Stimulated activated CD8-positive, alpha-beta memory T cell treated with anti-CD3 and anti-CD28 coated beads, Interleukin-4, amount 100 ng/mL, for 4 hours (primary cell): ENCODE measurements at places on chromosomes 1 and 21.
A peak's percentile ranks its signal among the peaks of the same experiment; 100 is the strongest.

- no peak for DNase-seq
These were observed 83.6 kb upstream of the L1TD1 start for GRCh38 chr1:62111084-62111483.

DNA sequence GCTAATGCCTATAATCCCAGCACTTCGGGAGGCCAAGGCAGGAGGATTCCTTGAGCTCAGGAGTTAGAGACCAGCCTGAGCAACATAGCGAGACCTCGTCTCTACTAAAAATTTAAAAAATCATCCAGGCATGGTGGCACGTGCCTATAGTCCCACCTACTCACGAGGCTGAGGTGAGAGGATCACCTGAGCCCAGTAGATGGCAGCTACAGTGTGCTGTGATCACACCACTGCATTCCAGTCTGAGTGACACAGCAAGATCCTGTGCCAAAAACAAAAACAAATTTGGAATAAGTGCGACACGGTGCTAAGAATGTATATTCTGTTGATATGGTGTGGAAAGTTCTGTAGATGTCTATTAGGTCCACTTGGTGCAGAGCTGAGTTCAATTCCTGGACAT, 15.1 kb downstream of the USP33 start:
- DNase-seq = no peak

DNA sequence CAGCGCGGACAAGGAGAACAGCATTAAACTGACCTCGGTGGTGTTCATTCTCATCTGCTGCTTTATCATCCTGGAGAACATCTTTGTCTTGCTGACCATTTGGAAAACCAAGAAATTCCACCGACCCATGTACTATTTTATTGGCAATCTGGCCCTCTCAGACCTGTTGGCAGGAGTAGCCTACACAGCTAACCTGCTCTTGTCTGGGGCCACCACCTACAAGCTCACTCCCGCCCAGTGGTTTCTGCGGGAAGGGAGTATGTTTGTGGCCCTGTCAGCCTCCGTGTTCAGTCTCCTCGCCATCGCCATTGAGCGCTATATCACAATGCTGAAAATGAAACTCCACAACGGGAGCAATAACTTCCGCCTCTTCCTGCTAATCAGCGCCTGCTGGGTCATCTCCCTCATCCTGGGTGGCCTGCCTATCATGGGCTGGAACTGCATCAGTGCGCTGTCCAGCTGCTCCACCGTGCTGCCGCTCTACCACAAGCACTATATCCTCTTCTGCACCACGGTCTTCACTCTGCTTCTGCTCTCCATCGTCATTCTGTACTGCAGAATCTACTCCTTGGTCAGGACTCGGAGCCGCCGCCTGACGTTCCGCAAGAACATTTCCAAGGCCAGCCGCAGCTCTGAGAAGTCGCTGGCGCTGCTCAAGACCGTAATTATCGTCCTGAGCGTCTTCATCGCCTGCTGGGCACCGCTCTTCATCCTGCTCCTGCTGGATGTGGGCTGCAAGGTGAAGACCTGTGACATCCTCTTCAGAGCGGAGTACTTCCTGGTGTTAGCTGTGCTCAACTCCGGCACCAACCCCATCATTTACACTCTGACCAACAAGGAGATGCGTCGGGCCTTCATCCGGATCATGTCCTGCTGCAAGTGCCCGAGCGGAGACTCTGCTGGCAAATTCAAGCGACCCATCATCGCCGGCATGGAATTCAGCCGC, 2.5 kb downstream of the S1PR1 start:
- DNase-seq = peak; percentile 39

GRCh38 chr1:151705753-151706463, 10.7 kb downstream of the CELF3 start:
- DNase-seq = no peak

- no peak for DNase-seq
These were observed 654.9 kb upstream of the PKN2 start for GRCh38 chr1:88029142-88029541.

GRCh38 chr1:17239420-17239819, 9.5 kb upstream of the PADI3 start:
- no peak for DNase-seq

DNA sequence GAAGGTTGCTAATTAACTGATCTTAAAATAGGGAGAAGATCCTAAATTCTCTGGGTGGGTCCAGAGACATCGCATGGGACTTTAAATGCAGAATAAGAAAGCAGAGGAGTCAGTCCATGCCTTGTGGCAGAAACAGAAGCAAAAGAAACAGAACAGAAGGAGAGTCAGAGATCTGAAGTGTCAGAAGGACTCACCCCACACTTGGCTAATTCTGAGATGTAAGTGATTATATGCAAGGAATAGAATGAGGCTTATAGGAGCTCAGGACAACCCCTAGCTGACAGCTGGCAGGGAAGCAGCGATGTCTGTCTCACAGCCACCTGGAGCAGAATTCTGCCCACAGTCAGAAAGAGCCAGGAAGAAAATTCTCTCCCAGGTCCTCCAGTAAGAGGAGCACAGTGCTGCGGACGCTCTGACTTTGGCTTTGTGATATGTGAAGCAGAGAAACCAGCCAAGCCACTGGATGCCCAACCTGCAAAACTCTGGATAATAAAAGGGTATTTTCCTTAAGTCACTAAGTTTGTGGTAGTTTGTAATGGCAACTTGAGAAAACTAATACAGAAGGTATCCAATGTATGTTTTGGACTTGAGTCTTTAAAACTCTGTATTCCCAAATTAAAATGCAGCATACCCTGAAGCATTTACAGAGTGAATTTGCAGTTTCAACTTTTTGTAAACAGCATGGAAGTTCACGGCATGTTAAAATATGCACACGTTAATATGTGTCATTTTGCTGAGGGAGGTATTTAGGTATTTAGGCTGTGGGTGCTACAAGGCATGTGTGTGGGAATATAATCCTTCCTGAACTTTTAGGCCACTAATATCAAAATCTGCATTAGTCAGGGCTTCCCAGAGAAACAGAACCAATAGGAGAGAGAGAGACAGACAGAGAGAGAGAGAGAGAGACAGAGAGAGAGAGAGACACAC, 388.5 kb downstream of the PCP4 start:
- no peak for DNase-seq

- DNase-seq = no peak
These were observed 113.6 kb downstream of the NMNAT2 start for GRCh38 chr1:183304440-183305107.

DNA sequence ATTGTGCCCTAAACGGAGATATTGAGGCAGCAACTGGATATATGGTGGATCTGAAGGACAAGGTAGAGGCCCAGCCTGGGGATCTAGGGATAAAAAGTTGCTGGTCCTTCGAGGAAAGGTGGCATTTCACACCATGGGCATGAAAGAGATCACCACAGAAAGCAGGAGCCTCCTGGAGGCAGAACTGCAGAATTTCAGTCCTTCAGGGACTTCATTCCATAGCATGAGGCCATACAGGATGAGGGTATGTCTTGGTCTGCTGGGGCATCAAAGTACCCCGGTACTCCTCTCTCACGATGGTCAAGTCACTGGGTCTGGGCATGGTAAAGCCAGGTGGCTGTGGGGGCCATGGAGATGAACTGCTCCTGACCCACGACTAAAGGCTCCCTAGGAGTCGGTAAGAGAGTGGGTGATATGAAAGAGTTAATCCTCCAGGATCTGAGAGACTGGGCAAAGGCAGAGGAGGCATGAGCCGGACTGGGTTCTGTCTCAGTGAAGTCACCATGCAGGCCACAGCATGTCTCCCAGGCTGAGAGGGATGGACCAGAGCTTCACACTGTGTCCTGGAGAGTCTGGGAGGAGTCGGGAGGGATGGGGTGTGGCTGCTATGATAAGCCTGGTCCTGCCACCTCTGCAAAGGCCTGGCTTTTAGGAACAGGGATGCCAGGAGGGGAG, 5.8 kb upstream of the SPRR5 start:
- DNase-seq = no peak

DNA sequence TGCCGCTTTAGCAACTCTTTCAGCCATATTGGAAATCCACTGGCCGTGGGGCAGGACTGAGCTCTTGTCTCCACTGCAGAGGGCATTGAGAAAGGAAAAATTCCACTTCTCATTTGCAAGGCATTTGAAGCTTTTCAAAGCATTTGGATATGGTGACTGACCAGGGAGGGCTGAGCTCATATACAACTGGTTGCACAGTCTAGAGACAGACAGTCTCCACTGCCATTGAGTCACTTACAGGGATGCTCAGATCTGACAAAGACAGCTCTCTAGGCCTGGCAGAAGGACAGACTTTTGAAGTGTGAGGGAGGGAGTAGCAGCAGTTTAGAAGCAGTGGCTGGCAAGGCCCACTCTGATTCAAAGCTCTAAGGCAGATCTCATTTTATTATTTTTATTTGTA, 24.2 kb downstream of the NCF2 start:
- DNase-seq = no peak

GRCh38 chr1:110130989-110131388, 18.7 kb downstream of the UBL4B start:
- no peak for DNase-seq

DNA sequence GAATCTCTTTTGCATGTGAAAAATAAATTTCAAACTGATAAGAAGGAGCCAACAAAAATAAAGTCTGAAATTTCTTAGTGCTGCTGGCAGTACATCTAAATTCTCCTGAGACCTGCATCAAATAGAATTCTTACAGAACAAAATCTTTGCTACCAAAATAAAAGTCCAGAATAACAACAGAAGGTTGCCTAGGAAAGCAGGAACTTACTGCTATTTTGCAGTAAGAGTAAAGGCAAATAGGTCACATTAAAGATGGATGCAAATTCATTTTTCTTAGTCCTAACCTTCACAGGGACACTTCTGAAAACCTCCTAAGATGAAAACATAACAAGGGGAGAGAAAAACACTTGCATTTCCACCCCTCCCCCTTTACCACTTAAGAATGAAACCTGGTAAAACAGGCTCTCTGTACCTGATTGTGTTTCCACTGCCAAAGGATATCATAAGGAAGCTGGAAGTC, 59.0 kb downstream of the RUSC1 start:
- no peak for DNase-seq
